Stimulated activated CD4-positive, alpha-beta T cell treated with anti-CD3 and anti-CD28 coated beads, Interleukin-12 subunit alpha, Interleukin-12 subunit beta, amount 100 ng/mL, for 24 hours (primary cell): ENCODE measurements at places on chromosomes 5 and 9.

GRCh38 chr5:174313615-174314014, 268.1 kb downstream of the NSG2 start:
- DNase-seq = no peak

DNA sequence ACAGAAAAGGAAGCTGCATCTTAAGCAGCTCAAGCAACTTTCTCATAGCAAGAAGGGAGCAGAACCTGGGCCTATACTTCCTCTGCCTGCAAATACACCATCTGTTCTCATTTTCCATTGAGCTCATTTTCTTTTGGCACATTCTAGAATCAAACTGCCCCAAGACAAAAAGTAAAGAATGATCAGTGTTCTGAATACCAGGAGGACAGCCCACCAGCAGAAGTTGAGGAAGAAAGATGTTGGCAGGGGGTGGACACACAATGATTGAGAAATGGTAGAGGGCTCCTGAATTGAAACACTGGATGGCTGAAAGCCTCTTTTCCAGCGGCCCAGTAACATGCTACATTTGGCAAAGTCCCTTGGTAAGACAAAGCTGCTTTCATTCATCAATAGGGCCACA, 171.8 kb downstream of the MED10 start:
- DNase-seq = no peak

- no peak for DNase-seq
Observed at GRCh38 chr5:157682257-157682656, 10.9 kb downstream of the C5orf52 start.

GRCh38 chr9:33139421-33140228, 27.5 kb downstream of the B4GALT1 start:
- DNase-seq = no peak

- no peak for DNase-seq
Observed at GRCh38 chr9:92165484-92165883, 50.3 kb upstream of the SPTLC1 start.

- DNase-seq = no peak
Observed at GRCh38 chr9:125243792-125244260, 2.7 kb upstream of the HSPA5 start.

- DNase-seq = no peak
Observed at GRCh38 chr5:138927979-138928378, 52.8 kb upstream of the LRRTM2 start.

DNA sequence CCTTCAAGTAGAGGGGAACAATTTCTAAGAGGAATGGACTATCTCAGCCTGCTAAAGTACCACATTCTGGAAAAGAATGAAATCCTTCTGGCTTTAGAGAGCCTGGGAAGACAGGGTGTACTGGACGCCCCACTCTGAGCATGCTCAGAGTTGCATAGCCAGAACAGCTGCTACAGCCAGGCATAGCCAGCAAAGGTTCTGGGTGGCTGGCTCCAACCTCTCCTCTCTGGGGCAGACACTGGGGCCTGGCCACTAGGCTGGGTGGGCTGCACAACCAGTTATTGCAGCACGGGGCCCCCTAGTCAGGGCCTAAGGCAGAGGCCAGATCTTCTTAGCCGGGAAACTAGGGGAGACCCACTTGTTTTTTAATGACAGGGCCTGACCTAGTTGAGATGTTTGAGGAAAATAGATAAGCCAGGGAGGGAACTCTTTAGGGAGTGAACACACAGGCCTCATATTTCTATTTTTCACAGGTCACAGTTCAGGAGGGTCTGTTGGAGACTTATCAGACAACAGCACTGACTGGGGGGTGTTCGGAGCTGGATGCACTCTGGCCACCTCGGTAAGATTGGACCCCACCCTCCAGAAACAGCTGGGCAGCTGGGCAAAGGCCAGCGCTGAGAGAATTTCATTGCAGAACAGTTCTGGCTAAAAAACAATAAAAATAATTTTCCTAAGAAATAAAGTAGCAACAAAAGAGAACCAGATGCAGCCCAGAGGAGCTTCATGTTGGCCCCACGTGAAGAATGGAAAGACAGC, 142.9 kb downstream of the LPAR1 start:
- no peak for DNase-seq

DNA sequence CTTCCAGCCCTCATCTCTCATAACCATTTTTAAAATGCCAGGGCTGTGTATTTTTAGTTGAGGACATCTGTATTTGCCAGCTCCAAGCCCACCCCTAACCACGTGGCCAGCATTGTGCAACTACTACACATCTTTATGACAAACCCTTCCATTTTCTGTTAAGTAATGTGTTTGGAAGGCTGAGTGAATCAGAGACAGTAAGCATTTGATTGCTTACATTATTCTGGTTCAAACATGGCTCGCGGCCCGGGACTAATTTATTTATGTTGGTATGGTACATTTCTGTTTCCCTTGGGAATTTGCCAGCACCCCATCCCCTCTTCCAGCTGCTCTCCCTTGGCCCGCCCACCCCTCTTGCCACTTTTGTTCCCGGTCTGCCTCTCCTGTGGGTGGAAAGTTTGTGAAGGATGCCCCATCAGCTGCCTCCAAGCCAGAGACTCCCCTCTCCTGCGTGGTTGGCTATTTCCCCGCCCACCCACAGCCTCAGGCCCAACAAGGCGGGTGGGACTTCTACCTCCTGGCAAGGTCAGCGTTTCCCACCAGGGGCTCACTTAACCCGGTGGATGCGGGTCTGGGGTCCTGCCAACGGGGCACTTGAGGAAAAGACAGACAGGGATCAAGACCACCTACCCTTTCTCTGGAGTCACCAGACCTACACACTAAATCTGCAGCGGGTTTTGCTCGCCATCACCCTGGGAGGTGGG, 162.2 kb downstream of the HSD17B3 start:
- DNase-seq = no peak

GRCh38 chr5:10513501-10514442, 50.1 kb upstream of the ANKRD33B start:
- DNase-seq = no peak

DNA sequence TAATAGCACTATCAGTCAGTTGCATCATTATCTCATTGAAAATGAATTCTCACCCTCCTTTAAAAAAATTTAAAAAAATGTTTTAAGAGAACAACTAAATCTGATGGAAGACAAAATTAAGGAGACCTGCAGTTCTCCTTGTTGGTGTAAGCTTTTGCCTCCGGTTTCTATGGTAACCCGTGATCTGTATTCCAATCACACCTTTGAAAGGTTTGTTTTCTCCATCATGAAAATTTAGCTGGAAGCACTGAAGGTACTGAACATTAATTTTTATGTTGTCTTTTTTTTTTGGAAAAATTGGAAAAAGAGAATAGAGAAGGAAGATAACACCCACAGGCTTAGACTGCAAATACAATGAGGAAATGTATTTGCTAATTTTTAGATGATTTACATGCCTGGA, 2.5 kb upstream of the BASP1 start:
- DNase-seq = no peak

- no peak for DNase-seq
Observed at GRCh38 chr5:144086295-144086694, 84.2 kb downstream of the YIPF5 start.

GRCh38 chr9:76866689-76867088, 39.2 kb downstream of the PRUNE2 start:
- no peak for DNase-seq

GRCh38 chr9:105245891-105246161, 1.4 kb downstream of the SLC44A1 start:
- no peak for DNase-seq

DNA sequence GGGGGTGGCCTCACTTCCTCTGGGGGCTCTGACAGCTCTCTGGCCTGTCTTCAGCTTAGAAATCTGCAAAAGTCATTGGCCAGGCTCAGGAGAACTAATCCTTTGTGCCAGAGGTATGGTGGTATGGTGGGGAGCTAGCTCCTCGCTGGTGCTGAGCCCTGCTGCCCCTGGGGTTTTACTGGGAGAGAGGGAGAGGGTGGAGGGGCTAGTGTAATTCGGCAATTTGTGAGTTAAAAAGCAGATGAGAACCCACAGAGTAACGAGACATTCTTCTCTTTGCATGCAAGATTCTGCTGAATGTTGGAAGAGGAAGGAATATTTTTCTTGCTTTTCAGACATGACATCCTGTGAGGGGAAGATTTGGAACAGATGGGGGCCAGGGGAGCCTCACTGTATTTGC, 65.5 kb upstream of the SPRY4 start:
- DNase-seq = no peak

GRCh38 chr5:98624145-98624880, 149.2 kb upstream of the RGMB start:
- DNase-seq = no peak

DNA sequence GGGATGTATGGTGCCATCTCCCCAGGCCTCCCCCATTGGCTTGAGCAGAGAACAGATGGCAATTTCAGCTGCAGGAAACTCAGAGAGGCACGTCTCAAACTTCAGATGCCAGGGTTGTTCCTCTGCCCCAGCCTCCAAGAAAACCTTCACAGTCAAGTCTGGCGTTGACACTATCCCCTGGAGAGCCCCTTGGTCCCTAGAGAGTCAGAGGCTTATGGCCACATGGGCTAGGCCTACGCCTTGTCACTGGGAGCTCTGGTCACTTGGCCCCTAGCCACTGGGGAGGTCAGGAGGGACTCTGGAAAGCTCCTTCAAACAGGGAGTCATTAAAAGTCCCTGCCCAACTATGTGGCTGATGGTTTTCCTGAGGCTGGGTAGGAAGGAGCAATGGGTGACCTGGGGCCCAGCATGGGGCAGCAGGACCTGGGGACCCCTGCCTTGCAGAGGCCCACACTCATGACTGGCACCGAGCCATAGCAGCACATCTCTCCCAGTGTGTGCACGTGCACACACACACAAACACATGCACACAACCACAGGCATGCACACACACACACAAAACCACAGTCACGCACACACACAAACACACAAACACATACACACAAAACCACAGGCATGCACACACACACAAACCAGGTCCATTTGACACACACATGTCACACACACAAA, 144.2 kb downstream of the GADD45G start:
- no peak for DNase-seq

DNA sequence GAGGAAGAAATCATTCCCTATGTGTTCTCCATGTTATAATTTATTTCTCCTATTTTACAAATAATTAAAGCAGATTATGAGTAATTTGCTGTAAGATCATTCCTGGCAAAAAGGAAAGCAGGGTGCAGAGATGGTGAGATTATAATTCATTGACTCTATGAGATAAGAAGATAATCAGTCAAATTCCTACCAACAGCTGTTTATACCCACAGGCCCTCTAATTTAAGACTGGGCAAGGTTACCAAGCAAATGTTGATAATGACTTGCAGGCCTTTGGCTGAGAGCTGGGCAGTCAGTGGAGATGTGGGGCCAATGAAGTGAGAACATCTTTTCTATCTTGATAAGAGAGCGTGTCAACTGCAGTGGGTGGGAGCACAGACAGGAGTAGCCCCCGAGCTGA, 222.7 kb downstream of the ICE1 start:
- no peak for DNase-seq
